Prostate gland (tissue), 2 donors: ENCODE measurements at places on chromosomes 1 and 21. TPM values are rescaled to one million over a fixed set of nuclear protein-coding genes. Genes with fewer than 3 reads are reported as not detected.

The CR1 gene
- total RNA-seq, result 3.8 TPM

The MSTO1 gene
- 13.7 TPM for total RNA-seq

The BROX gene
- 39.8 TPM for total RNA-seq

The S100A7 gene
- total RNA-seq, result not detected

The SLC37A1 gene
- total RNA-seq, result 44.2 TPM

The IGFN1 gene
- 2.0 TPM for total RNA-seq

The S100A8 gene
- total RNA-seq, result 1.5 TPM

The GBP6 gene
- total RNA-seq, result not detected

The ILDR2 gene
- 3.2 TPM for total RNA-seq

The LPAR3 gene
- total RNA-seq, result 131 TPM

GRCh38 chr1:167714098-167714438 is 7.7 kb upstream of the MPZL1 start:
- peak; percentile 81 for DNase-seq
- no peaks in the 10 kb centered on the region for H3K27me3 ChIP-seq
- H3K4me3 ChIP-seq, result peak overlapping the region; percentile 74
- peak overlapping the region; percentile 87 for H3K27ac ChIP-seq

DNA sequence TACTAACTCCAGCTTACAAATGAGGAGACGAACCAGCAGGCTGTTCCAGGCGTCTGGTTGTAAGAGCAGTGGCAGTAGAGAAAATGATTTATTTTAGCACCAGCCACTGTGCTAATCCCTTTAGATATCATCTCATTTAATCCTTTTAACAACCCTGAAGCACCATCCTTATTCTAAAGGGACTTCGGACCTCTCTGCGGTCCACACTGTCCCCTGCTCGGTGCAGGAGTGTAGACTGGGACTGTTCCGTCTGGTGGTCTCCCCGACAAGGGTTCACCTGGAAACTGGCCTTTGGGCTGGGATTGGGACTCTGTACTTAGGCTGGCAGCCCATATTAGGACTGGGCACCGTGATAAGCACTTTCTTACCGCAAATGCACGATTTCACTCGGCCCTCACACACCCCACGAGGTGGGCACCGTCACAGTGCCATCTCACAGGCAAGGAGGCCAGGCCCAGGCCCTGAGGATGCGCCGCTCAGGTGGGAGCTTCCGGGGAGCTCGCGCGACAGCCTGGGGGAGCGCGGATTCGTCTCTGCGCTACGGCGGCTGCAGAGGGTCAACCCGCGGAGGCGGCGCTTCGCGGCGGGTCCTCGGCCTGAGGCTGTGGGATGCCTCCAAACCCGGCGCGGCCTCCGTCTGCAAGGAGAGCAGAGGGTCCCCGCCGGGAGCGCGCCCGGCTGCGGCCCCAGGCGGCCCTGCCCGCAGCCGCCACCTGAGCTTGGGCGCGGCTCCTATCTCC is 45.2 kb downstream of the ATP1A1 start:
- H3K27ac ChIP-seq, result peak overlapping the region; percentile 77
- no peaks in the 10 kb centered on the region for H3K4me1 ChIP-seq
- H3K27me3 ChIP-seq, result no peaks in the 10 kb centered on the region
- peak overlapping the region; percentile 64 for H3K4me3 ChIP-seq
- DNase-seq, result peak; percentile 76

DNA sequence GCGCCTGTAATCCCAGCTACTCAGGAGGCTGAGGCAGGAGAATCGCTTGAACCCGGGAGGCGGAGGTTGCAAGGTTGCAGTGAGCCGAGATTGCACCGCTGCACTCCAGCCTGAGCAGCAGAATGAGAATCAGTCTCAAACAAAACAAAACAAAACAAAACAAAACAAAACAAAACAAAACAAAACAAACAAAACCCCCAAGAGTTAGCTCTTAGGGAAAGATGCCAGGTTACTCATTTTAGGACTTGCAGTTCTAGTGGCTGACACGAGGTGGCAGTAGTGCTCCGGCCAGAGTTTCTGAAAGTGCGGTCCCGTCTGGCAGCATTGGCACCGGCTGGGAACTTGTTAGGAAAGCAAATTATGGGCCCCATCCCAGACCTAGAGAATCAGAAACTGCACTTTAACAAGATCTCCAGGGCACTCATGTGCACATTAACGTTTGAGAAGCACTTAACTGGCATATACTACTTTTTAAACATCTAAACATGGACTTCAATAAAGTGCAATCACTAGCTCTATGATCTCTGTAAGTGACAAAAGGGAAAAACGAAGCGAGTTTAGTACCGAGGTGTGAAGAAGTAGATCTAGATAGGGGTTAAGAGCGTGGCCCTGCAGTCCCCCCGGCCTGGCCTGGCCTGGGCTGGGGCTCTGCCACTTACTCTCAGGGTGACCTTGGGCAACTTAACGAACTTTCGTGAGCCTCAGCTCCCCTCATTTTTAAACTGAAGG is 41.9 kb upstream of the TNFRSF1B start:
- no peak overlapping the region for H3K4me3 ChIP-seq
- no peaks in the 10 kb centered on the region for H3K36me3 ChIP-seq
- H3K27me3 ChIP-seq, result peaks cover 3% of the 10 kb centered on the region
- no peaks in the 10 kb centered on the region for H3K4me1 ChIP-seq
- H3K27ac ChIP-seq, result no peak overlapping the region
- peak; percentile 72 for DNase-seq

GRCh38 chr1:65948609-65949229 is 156.0 kb downstream of the PDE4B start:
- H3K36me3 ChIP-seq, result no peaks in the 10 kb centered on the region
- no peak overlapping the region for H3K27ac ChIP-seq
- H3K4me1 ChIP-seq, result no peaks in the 10 kb centered on the region
- no peak overlapping the region for H3K4me3 ChIP-seq

DNA sequence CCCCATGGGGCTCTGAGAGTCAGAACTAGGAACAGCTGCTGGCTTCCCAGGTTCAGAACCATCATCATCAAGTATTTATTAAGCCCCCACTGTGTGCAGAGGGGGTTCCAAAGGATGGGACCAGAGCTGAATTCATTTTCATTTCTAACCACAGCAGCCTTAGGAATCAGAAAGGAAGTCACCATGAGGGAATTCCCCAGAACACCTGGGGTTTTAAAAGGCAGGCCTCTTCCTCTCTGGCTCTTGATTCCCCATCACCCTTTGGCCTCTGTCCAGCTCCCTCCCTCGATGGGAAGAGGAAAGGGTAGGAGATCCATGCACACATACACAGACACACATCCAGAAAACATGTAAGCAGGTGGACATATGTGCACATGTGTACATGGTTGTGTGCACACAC is 1.3 kb upstream of the KCNN3 start:
- no peaks in the 10 kb centered on the region for H3K27me3 ChIP-seq
- no peak overlapping the region for H3K27ac ChIP-seq
- DNase-seq, result no peak
- H3K4me3 ChIP-seq, result no peak overlapping the region

DNA sequence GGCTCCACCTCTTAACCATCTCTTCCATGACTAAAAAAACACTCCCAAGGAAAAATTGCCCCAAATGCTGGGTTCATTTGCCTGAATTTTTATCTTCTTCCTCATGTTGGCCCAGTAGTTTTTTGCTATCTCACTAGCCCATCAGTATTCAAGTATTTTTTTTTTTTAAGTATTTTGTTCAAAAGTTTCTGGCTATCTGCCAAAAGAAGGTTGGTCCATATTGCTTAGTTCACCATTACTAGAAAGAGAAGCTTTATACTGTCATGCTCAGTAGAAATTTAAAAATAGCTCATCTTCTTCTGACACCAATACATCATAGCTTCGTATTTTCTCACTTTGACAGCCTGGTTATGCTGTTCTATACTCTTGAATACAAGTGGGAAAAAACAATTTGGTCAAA is 41.0 kb upstream of the PDE9A start:
- H3K4me3 ChIP-seq, result no peak overlapping the region
- H3K27ac ChIP-seq, result no peak overlapping the region
- DNase-seq, result no peak
- no peaks in the 10 kb centered on the region for H3K4me1 ChIP-seq

GRCh38 chr21:41277196-41277595 is 39.4 kb upstream of the FAM3B start:
- no peaks in the 10 kb centered on the region for H3K36me3 ChIP-seq
- H3K4me3 ChIP-seq, result no peak overlapping the region
- no peak overlapping the region for H3K27ac ChIP-seq
- H3K4me1 ChIP-seq, result no peaks in the 10 kb centered on the region

- H3K27me3 ChIP-seq, result no peaks in the 10 kb centered on the region
- H3K4me1 ChIP-seq, result peaks cover 4% of the 10 kb centered on the region
- no peaks in the 10 kb centered on the region for H3K36me3 ChIP-seq
- no peak overlapping the region for H3K4me3 ChIP-seq
- no peak for DNase-seq
- H3K27ac ChIP-seq, result no peak overlapping the region
Observed at GRCh38 chr1:116710420-116711262, 43.1 kb upstream of the IGSF3 start.

DNA sequence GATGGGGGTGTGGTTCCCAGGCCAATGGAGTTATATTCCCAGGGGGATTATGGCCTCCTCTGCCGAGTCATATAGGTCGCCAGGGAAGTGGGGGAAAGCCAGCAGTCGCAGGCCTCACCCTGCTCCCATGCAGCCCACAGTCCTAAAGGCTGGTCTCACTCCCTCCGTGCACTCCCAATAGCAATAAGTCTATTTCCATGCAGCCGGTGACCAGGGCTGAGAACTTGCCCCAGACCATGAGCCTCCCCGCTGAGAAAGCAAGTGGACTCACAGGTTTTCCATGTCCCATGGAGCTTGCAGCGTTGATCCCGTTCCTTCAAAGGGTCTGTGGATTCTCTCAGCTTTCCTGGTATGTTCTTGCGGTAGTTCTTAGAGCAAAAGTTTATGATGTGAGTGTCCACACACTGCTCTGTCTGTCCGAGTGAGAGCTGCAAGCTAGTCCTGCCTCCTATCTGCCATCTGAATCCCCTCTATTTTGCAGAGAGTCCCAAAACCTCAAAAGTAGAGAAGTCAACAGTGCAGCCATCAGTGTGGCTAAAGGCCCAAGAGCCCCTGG is 81.7 kb upstream of the TMPRSS2 start:
- no peak overlapping the region for H3K4me3 ChIP-seq
- peaks cover 6% of the 10 kb centered on the region for H3K4me1 ChIP-seq
- H3K36me3 ChIP-seq, result no peaks in the 10 kb centered on the region
- no peak overlapping the region for H3K27ac ChIP-seq
- H3K27me3 ChIP-seq, result no peaks in the 10 kb centered on the region
- no peak for DNase-seq

DNA sequence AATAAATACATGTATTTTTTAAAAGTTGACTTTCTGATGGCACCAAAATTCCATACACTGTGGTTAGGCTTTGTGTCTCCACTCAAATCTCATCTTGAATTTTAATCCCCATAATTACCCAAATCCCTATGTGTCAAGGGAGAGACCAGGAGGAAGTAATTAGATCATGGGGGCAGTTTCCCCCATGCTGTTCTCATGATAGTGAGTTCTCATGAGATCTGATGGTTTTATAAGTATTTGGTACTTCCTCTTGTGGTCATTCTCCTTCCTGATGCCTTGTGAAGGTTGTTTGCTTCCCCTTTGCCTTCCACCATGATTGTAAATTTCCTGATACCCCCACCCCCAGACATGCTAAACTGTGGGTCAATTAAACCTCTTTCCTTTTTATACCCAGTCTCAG is 1218.4 kb upstream of the PRMT6 start:
- no peaks in the 10 kb centered on the region for H3K27me3 ChIP-seq
- DNase-seq, result no peak
- H3K27ac ChIP-seq, result no peak overlapping the region
- no peaks in the 10 kb centered on the region for H3K36me3 ChIP-seq
- H3K4me3 ChIP-seq, result no peak overlapping the region
- H3K4me1 ChIP-seq, result no peaks in the 10 kb centered on the region

GRCh38 chr1:117674521-117675400 is 68.9 kb downstream of the TENT5C start:
- H3K36me3 ChIP-seq, result no peaks in the 10 kb centered on the region
- DNase-seq, result no peak
- H3K27ac ChIP-seq, result no peak overlapping the region
- no peaks in the 10 kb centered on the region for H3K27me3 ChIP-seq
- no peak overlapping the region for H3K4me3 ChIP-seq
- no peaks in the 10 kb centered on the region for H3K4me1 ChIP-seq

GRCh38 chr1:17635811-17636210 is 96.3 kb downstream of the ARHGEF10L start:
- DNase-seq, result no peak
- no peaks in the 10 kb centered on the region for H3K4me1 ChIP-seq
- H3K4me3 ChIP-seq, result no peak overlapping the region

DNA sequence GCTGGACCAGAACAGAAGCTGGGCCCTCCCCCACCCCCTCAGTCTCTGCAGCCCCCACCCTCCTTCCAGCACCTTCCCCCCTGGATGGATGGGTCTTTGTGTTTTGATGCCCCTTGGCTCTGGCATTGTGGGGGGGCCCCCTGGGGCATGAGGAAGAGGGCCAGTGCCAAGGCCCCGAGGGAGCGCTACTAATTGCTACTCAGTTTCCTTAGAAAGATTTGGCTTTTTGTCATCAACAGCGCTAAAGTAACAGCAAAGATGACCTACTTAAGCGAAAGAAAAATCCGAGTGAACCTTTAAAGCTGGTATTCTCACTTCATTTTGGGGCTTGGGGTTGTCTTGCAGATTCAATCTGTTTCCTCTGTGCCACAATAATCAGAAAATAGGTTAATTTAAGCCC is 63.5 kb downstream of the SKI start:
- no peaks in the 10 kb centered on the region for H3K36me3 ChIP-seq
- DNase-seq, result no peak
- no peaks in the 10 kb centered on the region for H3K27me3 ChIP-seq
- H3K27ac ChIP-seq, result peak overlapping the region; percentile 66
- H3K4me3 ChIP-seq, result no peak overlapping the region

DNA sequence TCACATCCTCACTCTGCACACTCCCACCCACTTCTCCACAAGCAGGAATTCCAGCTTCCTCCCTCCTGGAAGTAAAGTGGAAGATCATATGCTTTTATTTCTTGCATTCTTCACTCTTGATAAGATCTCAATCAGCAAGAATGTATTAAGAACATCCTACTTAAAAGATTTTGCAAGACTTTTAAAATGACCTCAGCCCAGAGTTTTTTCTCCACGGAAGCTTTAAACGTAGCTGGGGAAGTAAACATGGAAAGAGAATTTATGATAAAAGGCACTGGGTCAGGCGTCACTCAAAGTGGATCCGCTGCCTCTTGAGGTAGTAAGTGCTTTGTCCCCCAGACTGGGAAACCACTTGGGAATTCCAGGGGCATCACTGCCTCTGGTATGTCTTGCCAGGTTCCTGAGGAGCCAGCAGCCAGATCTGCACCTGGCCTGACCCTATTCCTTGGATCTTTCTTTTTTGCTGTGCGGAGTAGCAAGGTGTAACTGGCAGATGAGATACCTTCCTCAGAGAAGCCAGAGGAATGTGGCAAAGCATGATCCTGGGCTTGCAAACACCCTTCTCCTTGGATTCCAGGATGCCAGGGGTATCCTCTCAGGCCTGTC is 33.9 kb downstream of the CDK18 start:
- H3K36me3 ChIP-seq, result no peaks in the 10 kb centered on the region
- no peak overlapping the region for H3K27ac ChIP-seq
- H3K27me3 ChIP-seq, result no peaks in the 10 kb centered on the region
- no peak overlapping the region for H3K4me3 ChIP-seq
